ENCODE measurements at places on chromosomes 7 and 10.
A peak's percentile ranks its signal among the peaks of the same experiment; 100 is the strongest.

GRCh38 chr7:80175744-80176143 is 41.1 kb downstream of the GNAI1 start:
- DNase-seq, result no peak

DNA sequence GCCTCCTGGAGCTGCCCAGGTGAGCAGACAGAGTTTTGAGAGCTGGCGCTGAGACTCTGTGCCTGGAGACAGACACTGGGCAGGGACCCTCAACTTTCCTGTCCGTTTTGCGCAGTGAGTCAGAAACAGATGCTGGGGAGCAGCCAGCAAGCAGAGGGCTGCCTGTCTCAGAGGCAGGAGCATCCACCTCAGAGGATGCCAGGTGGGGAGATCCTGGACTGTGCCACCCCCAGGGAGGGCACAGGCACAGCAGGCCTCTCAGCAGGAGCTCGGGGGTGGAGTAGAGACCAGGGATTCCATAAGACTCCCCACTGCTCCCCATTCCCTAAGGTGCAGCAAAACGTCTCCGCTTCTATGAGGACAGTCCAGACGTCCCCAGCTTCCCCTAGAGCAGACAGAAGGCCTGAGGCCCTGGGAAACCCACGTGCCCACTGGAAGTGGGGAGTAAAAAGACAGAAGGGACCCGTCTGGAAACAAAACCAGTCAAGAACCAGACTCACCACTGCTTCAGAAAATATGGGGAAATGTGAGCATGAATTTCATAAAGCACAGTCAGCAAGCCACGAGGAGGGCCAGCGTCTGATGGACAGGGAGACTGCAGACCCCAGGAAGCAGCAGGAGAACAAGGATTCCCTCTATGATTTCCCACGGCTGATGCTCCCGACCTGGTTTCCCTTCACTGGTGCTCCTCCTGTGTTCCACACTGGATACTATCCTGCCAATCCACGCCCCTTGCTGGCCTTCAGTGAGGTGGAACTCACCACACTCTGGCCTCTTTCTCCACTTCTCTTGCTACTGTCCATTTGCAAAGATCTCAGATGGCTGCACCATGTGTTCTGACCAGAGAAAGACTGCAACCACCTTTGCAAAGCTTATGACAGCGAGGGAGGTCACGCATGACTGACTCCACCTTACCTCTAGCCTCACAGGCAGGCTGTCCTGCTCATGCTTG is 151.3 kb upstream of the FAM20C start:
- DNase-seq, result no peak

DNA sequence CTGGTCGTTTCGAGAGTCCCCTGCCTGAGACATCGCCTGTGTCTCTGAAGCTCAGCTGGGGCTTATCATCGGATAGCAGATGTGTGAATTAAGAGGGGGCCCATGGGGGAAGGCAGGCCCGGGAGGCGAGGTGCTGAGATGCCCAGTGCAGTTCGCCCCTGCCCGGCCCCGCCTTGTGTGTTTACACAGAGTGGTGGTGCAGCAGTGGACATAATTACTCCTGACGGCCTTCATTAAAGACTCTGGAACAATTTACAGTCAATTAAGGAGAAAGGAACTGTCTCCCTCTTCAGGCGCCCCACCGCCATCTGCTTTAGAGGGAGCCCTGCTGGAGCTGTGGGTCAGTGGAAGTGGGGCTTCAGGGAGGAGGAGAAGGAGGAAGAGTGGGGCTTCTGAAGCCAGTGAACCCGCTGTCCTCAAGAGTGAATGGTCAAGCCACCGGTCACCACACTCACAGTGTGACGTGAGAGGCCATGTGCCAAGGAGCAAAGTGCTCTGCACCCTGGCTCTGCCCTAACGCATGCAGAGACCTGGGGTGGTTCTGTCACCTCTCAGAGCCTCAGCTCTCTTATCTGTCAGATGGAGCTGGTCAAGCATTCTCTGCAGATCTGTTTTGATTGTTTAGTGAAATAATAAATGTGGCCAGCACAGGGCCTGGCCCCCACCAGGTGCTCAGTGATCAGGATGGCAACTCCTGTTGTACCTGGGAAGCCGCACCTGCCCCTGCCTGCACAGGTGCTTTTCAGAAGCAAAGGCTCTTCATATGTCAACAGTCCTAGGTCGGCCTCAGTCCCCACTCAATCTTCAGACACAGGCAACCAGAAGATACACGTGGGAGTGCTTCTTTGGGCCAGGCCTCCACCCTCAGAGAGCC is 65.6 kb downstream of the CDH23 start:
- no peak for DNase-seq

DNA sequence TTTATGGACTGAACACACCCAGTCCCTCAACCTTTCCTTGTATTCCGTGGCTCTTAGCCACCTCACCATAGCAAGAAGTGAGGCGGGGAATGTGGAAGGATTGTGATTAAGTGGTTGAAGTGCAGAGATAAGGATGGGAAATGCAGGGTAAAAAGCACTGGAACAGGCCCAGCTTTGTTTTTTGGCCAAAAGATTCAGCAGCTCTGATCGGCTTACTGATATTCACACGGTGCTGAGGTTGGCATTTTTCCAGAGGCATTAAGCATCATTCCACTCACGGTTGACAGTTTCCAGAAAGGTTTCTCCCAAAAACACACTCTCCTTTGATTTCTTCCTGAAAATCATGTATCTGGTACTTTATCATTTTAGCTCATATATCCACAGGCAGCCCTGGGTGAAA is 544.2 kb downstream of the CNTNAP2 start:
- DNase-seq, result no peak

DNA sequence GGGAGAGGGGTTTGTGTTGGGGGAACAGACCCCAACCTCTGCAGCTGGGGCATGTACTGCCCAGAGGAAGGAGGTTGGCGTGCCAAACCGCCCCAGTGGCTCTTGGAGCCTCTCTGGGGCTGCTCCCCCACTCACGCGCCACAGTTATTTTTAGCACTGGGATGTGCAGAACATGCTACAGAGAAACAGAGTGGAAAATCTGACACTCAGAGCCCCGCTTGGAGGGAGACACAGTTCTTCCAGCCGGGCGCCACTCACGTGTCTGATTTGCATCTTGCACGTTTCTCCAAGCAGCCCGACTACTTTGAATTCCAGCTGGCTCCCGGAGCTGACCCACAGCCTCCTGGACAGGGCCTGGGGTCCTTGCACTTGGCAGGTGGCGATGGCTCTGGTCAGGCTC is 182.0 kb downstream of the RPS24 start:
- no peak for DNase-seq

DNA sequence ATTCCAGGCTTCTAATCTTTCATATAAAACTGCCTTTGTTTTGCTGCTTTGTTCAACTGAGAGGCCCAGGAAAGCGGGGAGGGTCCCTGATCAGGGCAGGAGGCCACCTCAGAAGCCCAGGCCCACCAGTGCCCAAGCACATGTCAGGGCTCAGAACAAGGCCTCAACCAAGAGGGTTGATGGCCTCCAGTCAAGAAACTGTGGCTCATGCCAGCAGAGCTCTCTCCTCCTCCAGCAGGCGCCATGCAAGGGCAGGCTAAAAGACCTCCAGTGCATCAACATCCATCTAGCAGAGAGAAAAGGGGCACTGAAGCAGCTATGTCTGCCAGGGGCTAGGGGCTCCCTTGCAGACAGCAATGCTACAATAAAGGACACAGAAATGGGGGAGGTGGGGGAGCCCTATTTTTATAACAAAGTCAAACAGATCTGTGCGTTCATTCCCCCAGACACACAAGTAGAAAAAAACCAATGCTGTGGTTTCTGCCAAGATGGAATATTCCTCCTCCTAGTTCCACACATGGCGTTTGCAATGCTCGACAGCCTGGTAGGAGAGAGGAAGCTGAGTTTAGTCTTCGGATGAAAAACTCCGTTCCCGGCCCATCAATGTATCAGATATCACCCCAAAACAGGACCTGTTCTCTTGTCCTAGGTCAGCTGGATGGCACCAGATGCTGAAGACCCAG is 34.0 kb downstream of the PSAP start:
- DNase-seq, result no peak

- no peak for DNase-seq
These were observed 70.8 kb upstream of the ASAH2 start for GRCh38 chr10:50322077-50322476.

- no peak for DNase-seq
These were observed 46.9 kb upstream of the KMT2E start for GRCh38 chr7:104967088-104967487.

- DNase-seq, result peak; percentile 24
These were observed 41.7 kb downstream of the FAS start for GRCh38 chr10:89032141-89032891.

DNA sequence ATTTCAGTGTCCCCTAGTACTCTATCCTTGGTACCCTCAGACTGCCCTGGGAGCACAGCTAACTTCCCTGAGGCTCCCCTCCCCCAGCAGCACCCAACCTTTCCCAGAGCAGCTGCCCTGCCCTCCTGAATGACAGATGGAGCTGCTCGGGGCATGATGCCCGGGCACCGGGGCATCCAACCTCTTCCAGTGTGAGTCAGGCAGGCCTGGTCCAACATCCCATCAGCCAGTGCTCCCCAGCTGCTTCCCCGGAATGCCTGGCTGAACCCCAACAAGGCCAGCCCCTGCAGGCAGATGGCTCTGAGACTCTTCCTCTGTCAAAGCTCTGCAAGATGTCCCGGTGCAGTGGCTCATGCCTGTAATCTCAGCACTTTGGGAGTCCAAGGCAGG is 11.9 kb upstream of the TSPAN15 start:
- DNase-seq, result no peak

- no peak for DNase-seq
These were observed 9.7 kb upstream of the ABCA13 start for GRCh38 chr7:48161407-48162125.

DNA sequence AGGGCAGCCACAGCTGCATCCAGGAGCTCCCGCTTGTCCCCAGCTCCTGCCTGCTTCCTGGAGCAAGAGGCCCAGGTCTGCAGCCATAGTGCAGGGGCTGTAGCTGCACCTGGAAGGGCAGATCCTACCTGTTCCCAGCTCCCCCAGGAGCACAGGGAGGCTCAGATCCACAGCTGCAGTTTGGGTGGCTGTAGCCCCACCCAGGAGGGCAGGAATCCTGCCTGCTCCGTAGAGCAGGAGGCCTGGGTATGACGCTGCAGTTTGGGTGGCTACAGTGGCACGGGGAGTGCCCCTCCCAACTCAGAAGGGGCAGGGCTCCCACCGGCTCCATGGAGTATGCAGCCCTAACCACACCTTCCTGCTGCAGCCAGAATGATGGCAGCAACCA is 26.7 kb upstream of the CDCA7L start:
- no peak for DNase-seq

DNA sequence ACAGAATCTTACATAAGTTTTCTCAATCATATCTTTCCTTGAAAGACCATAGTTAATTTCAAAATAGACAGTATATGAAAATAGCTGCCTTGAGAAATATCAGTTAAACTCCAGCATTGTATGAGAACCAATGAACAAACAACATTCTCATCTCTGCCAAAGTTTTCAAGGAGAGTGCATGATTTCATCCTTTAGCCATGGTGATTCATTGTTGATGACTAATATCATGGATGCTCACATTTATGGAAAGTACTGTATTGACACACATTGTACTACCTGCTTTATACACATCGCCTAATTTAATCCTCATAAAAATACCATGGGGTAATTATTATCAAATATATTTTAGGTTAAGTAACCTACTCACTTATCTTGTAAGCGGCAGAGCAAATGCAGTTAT is 250.3 kb downstream of the CNTNAP2 start:
- no peak for DNase-seq

DNA sequence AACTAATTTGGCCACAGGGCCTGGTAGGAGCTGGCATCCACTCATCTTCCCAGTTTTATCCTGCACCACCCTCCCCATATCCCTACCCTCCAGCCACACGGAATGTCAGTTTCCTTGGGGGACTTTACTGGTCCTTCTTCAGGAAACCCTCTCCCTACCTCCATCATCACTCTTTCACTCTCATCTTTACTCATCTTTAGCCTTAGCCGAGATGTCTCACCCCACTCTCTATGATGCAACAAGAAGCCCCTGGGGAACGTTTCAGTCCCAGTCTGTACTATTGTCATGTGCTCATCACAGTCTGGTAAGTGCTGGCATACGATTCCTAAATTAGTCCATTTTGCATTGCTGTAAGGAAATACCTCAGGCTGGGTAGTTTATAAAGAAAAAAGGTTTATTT is 34.9 kb upstream of the TMEM248 start:
- DNase-seq, result no peak

DNA sequence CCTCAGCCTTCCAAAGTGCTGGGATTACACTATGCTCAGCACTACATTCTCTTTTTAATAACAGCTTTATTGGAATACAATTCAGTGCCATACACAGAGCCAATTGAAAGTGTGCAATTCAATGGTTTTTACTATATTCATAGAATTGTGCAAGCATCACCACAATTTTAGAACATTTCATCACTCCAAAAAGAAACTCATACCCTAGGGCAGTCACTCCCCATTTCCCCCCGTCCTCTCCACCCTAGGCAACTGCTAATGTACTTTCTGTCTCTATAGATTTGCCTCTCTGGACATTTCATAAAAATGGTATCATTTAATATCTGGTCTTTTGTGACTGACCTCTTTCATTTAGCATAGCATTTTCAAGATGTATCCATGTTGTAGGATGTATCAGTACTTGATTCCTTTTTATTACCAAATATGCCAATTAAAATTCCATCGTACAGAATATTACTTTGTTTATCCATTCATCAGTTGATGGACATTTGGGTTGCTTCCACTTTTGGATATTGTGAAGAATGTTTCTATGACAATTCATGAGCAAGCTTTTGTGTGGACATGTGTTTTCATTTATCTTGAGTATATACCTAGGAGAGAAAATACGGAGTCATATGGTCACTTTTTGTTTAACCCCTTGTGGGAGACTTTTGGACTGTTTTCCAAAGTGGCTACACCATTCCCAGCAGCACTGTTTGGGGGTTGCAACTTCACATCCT is 6.3 kb upstream of the XPNPEP1 start:
- no peak for DNase-seq

- no peak for DNase-seq
These were observed 65.1 kb downstream of the ADARB2 start for GRCh38 chr10:1672001-1672781.

- DNase-seq, result no peak
These were observed 65.1 kb upstream of the HPS1 start for GRCh38 chr10:98511876-98512275.

GRCh38 chr10:88456730-88457129 is 126.4 kb downstream of the RNLS start:
- DNase-seq, result no peak

DNA sequence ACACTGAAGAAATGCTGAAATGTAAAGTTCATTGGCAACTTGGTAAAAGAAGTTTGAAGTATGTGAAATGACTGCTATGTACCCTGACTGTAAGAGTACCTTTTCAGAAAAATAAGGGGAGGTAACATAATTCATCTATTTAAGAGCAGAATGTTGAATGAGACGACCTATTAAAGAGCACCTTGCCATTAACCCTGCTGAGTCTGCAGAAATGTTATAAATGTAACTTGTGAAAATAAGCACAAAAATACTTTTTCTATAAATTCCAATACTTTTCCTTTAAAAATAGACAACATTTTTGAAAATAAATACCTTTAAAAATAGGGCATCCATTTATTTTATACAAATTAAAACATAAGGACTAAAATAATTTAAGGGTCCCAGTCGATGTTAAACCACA is 7.7 kb downstream of the TM9SF3 start:
- DNase-seq, result no peak

All from stimulated activated CD4-positive, alpha-beta T cell treated with anti-CD3 and anti-CD28 coated beads, Interleukin-1b, Interleukin-23, amount 100 ng/mL, for 24 hours (primary cell).